CD4-positive, alpha-beta T cell treated with Interleukin-12 subunit alpha and Interleukin-12 subunit beta, for 1 hour (primary cell): ENCODE measurements at places on chromosomes 4 and X.

- no peak for DNase-seq
Measured at GRCh38 chrX:149513825-149514428, 8.8 kb upstream of the IDS start.

GRCh38 chr4:25142468-25142867, 17.8 kb downstream of the SEPSECS start:
- no peak for DNase-seq

GRCh38 chr4:56570041-56570440, 64.5 kb downstream of the ARL9 start:
- DNase-seq: no peak

DNA sequence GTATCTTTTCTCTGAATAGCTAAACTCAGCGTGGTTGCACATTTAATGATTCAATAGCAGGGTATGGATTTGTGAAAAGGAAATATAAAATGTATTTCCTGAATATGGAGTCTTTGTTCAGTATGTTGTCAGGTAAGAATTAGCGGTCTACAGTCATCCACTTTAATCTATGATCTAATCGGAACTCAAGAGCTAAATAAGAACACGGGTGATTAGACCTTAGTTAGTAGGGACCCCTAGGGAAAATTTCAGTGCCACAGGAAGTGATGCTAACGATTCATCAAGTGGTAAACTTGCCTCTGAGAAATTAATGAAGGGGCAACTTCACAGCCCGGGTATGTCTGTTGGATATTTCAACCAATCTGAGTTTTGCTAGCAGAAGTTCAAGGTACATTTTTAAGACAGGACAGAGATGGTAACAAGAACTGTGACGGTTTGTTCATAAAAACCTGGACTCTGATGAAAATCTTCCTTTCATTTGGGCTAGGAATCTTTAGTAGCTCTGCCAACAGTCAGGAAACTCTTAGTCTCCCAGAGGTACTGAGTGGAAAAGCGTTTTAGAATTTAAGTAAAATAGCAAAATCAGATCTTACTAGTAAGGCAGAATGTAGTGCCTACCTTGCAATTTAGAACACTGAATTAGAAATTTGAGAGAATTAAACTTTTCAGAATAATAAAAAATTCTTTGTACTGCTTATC, 47.1 kb downstream of the PCDH7 start:
- no peak for DNase-seq

GRCh38 chr4:163558539-163559044, 64.1 kb downstream of the TMA16 start:
- DNase-seq: peak; percentile 28

GRCh38 chrX:13689741-13690211, 848 bp downstream of the RAB9A start:
- no peak for DNase-seq

GRCh38 chrX:33133320-33133719, 78.0 kb downstream of the DMD start:
- no peak for DNase-seq

DNA sequence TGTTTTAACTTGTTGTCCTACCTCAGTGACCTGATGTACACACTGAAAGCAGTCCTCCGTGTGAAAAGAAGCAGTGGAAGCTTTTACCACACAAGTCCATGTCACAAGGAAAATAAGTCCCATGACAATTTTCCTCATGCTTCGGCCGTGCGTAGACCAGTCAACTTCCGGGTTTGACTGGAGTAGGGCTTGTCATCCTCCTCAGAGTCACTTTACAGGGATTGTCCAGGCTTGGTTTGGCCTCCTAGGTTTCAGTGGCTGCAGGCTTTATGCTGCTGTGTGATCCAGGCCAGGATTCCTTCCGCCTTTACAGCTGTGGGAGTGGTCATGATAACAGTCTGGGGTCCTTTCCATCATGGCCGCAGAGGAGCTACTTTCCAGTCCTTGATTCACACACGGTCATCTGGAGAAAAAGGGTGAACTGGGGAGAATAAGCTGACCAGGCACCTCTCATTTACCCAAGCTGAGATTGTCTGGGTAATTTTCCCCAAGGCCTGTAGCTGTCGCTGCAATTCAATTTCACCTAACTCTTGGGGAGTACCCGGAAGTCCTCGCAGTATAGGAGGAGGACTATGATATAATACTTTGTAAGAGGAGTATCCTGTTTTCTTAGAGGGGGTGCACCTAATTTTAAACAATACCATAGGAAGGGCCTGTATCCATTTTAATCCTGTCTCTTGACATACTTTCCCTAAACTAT, 206.1 kb upstream of the KLF8 start:
- DNase-seq: no peak

DNA sequence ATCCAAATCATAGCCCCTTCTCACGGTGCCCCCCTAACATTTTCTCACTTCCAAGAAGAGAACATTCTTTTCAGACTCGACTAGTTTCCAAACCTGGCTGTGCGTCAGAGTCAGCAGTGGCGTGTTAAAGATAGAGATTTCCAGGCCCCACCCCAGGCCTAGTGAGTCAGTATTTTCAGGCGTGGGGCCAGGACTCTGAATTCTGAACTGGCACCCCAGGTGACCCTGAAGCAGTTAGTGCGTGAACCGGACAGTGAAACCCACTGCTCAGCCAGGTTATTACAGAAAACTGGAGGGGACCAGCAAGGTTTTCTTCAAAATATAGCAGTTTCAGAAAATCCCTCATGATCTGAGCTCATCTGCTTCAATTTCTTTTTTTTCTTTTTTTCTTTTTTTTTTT, 35.0 kb upstream of the BCOR start:
- no peak for DNase-seq

DNA sequence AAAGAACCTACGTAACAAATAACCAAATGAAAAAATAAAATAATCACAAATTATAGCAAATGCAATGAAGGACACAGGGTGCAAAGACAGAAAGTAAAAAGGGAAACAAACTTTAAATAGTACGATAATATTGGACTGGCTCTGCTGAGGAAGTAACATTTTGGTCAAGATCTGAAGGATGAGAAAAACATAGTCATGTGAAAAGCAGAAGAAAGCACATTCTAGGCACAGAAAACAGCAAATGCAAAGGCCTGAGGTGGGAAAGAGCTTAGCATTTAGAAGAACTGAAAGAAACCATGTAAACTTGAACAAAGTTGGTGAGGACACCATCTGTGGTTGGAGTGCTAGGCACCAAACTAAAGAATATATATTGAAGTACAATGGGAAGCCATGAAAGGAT, 111.2 kb downstream of the PPP3CA start:
- no peak for DNase-seq

DNA sequence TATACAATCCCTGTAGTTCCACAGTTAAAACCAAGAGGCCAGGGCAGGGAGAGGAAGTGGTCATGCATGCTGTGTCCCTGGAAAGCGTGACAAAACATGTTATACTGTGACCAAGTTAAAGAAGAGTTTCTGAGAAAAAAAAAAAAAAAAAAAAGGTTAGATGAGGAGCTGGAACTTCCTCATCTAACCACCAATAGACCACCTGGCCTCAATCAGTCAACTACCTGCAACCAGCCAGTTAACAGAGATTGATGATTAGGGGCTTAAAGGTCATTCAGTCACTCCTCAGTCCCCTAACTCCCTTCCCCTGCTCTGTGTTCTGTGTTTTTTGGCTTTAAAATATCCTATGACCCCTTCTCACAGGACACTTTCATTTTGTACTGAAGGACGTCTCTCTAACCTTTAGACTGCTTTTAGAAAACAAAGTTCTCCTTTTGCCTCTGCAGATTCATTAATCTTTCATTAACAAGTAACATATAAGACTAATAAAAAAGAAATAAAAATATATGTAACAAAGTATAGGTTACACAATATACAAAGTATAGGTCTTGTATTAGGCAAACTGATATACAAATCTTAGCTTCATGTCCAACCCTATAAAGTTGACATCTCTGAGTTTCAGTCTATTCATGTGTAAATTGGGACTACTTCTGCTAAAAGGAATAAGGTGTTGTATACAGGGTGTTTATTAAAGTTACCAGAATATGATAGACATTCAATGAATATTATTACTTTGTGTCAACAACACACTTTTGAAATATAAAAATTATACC, 179.1 kb upstream of the NDST4 start:
- DNase-seq: no peak

GRCh38 chr4:169566021-169566818, 46.2 kb downstream of the NEK1 start:
- DNase-seq: peak; percentile 47

DNA sequence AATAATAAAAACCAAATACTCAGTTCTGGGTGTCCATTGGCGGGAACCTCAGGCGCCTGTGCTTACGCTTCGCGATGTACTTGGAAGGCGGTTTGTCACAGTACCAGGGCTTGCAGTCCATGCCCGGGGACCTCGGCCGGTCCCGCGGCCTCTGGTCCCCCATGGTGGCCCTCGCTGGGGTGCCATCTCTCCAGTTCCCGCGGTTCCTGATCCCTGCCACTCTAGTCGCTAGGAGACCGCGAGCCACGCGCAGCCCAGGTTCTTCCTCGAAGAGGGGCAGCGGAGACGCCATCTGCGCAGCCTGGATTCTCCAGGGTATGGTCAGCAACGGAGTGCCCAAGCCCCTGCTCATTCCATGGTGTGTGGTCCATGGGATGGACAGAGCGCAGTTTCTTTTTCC, 26.4 kb upstream of the LANCL3 start:
- no peak for DNase-seq

DNA sequence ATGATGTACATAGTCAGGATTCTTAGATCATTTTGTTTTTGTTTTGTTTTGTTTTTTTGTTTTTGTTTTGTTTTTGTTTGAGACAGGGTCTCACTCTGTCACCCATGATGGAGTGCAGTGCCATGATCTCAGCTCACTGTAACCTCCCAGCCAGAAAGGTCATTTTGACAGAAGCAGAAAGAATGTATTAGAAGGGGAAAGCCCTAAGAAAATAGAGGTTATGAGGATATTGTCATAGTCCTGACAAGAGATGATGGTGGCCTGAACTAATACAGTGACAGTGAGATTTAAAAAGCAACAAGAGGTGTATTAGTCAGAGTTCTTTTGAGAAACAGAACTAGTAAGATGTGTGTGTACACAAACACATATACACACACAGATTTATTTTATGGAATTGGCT, 503.3 kb downstream of the RPA4 start:
- DNase-seq: no peak

DNA sequence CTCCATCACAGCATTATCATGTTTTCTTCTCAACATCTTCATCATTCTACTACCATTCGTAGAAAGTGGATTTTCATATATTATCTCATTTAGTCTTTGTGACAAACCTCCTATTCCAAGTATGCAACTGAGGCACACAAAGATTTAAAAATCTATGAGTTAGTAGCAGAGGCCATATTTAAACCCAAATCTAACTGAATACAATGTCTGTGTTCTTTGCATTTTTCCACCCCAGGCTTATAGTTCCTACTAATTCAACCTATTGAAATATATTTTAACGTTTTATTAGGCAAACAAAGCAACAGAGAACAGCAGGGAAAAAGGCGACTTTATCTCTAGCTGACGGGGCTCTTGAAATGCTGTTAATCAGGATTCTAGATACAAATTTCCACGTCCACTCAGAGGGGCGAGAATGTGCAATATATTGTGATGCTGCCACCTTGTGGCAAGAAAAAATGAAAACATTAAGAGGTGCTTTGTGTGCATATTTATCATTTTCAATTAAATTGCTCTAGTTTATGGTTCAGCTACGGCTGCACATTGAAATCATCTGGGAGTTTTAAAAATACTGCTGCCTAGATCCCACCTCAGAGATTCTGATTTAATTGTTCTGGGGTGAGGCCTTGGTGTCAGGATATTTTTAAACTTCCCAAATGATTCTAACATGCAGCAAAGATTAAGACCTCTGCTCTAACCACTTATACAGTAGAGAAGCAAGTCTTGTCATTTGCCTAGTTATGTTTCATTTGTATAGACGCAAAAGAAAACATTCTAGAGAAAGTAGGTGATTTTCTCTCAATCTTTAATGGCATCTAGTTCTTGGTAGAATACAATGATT, 315.9 kb downstream of the MAPK10 start:
- peak; percentile 19 for DNase-seq

DNA sequence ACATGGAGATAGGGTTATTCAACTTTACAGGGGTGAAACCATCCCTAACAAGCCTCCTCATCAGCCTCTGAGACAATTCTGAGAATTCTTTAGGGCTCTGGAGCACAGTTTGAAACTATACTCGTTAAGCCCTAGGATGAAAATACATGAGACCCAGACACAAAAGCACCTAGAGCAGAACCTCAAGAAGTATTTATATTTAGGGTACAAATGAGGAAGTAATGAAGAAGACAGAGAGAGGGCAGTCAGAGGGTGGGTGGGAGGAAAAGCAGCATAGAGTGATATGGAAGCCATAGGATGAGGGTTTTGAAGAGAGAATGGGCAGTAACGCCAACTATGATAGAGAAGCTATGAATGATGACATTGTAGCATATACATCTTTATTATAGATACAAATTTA, 250.3 kb downstream of the DCLK2 start:
- no peak for DNase-seq

GRCh38 chr4:55364691-55365344, 18.8 kb downstream of the SRD5A3 start:
- no peak for DNase-seq

GRCh38 chrX:111778591-111778990, 97.4 kb upstream of the TRPC5OS start:
- no peak for DNase-seq

DNA sequence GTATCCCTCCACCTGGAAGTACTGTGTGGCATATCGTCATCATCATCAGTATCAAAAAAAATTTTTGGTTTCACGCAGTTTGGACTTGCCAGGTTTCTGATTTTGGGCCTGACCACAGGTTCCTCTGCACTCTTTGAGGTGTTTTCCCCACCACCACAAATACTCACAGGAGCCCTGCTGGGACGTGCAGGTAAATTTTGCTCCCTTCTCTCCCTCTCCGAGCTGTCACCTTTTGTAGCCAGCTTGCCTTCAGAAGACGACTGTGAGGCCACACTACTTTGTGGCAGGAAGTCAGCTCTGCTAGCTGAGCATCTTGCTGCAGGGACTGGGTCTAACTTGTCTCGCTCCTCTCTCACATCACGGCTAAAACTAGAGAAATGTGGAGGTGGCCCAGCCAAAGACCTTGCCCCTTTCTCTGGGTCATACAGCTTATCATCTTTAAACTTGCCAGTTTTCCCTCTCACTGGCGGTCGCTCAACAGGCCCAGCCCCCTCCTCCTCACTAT, 2.8 kb downstream of the PJA1 start:
- peak; percentile 29 for DNase-seq

GRCh38 chrX:143873343-143873742, 10.5 kb upstream of the UBE2NL start:
- DNase-seq: no peak

- DNase-seq: no peak
Measured at GRCh38 chr4:48851651-48852050, 20.8 kb downstream of the OCIAD1 start.

DNA sequence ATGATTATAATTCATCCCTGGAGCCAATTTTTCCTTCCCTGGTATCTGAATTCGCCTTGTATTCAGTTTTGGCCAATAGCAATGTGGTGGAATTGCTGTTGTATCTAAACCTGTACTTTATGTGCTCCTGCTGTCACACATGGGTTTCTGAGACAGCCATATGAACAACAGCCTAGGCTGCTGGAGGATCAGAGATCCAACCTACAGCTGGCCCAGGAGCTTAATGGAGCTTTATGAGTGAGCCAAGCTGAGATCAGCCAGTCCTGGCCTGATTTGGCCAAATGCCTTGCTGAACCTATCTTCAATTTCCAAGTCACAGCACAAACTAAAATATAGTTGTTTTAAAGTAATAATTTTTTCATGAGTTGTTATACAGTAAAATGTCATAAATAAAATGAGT, 1071.5 kb downstream of the PCDH7 start:
- DNase-seq: no peak

GRCh38 chrX:78693012-78693411, 33.9 kb upstream of the RTL3 start:
- DNase-seq: no peak

- DNase-seq: no peak
Measured at GRCh38 chr4:65023883-65024670, 614.8 kb upstream of the TECRL start.

- no peak for DNase-seq
Measured at GRCh38 chr4:82706349-82707000, 92.1 kb downstream of the SCD5 start.
